Retina (tissue), 1 donor: ENCODE measurements at places on chromosomes 13 and 19.
A peak's percentile ranks its signal among the peaks of the same experiment; 100 is the strongest.

DNA sequence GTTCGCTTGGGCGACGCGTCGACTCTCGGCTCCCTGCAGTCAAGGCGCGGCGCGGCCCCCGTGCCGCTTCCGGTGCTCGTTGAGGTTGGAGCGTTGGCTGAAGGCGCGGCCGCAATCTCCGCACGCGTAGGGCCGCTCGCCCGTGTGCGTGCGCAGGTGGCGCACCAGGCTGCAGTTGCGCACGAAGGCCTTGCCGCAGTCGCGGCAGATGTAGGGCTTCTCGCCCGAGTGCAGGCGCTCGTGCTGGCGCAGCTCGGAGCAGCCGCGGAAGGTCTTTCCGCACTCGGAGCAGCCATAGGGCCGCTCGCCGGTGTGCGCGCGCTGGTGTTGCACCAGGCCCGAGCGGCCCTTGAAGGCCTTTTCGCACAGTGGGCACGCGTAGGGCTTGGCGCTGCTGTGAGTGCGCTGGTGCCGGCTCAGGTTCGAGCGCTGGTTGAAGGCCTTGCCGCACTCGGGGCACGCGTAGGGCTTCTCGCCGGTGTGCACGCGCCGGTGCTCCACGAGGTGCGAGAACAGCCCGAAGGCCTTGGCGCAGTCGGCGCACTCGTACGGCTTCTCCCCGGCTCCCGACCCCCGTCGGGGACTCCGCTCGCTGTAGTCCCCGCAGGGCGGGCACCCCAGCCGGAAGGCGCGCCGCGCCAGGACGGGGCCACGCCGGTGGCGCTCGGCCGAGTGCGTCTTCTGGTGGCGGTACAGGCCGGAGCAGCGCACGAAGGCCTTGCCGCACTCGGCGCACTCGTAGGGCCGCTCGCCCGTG, 5.3 kb upstream of the ZNF497 start:
- no peak for DNase-seq

GRCh38 chr19:42327381-42327780, 1.9 kb downstream of the MEGF8 start:
- DNase-seq = no peak

GRCh38 chr19:33621811-33622504, at the start of gene CHST8:
TSS of gene CHST8 (plus strand) at chr19:33621953. CDS start at chr19:33689262, 67,309 bp downstream.
- DNase-seq = peak; percentile 84

GRCh38 chr19:29530540-29531457, 5.0 kb downstream of the VSTM2B start:
- DNase-seq = no peak

- no peak for DNase-seq
These were observed 12.5 kb downstream of the CAPN12 start for GRCh38 chr19:38731654-38732301.

- no peak for DNase-seq
These were observed 29.7 kb downstream of the BTBD2 start for GRCh38 chr19:1985588-1986356.

DNA sequence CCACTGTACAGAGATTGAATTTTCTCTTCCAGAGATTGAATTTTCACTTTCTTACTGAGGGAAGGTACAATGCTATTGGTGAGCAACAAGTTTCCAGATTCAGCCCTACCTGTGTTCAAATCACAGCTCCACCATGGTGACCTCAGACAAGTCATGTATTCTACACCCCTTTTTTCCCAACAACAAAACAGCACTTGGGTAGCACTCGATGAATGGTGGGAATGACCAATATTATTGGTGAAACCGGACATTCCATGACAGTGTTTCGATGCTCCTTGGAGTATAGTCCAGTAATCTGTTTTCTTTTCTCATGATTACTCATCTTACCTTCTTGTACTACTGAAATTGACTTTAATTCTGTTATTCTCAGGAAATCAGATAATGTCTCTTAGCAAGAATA, 266.2 kb upstream of the SOX21 start:
- DNase-seq = no peak

GRCh38 chr13:104701591-104701990, 1635.4 kb upstream of the SLC10A2 start:
- no peak for DNase-seq

- DNase-seq = peak; percentile 85
These were observed 6.0 kb upstream of the PRR19 start for GRCh38 chr19:42295831-42296525.

DNA sequence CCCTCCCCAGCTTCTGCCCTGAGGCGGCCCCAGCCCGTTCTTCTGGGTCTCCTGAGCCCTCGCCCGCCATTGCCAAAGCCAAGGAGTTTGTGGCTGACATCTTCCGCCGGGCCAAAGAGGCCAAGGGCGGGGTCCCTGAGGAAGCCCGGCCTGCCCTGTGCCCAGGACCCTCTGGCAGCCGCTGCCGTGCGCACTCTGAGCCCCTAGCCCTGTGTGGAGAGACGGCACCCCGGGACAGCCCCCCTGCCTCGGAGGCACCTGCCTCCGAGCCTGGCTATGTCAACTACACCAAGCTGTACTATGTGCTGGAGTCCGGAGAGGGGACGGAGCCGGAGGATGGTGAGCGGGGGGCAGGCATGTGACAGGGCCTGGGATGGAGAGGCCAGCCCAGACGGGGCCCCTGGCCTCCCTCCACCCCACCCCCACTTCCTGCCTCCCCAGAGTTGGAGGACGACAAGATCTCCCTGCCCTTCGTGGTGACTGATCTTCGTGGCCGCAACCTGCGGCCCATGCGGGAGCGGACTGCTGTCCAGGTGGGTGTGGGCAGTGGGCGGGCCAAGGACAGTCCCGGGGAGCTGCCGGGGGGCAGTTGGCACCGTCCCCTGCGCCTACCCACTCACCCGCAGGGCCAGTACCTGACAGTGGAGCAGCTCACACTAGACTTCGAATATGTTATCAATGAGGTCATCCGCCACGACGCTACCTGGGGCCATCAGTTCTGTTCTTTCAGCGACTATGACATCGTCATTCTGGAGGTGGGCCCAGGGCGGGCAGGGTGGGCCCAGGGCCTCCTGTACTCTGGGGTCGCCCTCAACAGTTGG, 7.0 kb downstream of the DCAF15 start:
- DNase-seq = no peak

- DNase-seq = no peak
These were observed 15.0 kb downstream of the MLLT1 start for GRCh38 chr19:6264803-6265202.

DNA sequence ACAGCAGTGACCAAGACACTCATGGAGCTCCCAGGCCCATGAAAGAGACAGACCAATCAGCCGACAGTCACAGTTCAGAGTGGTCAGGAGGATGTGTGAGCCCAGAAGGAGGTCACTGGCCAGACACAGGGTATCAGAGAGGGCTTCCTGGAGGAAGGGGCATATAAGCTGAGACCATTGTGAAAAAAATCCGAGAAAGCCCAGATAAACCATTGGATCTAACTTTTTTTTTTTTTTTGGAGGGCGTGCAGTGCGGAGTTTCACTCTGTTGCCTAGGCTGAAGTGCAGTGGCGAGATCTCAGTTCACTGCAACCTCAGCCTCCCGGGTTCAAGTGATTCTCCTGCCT, 4.2 kb downstream of the ITPKC start:
- no peak for DNase-seq

DNA sequence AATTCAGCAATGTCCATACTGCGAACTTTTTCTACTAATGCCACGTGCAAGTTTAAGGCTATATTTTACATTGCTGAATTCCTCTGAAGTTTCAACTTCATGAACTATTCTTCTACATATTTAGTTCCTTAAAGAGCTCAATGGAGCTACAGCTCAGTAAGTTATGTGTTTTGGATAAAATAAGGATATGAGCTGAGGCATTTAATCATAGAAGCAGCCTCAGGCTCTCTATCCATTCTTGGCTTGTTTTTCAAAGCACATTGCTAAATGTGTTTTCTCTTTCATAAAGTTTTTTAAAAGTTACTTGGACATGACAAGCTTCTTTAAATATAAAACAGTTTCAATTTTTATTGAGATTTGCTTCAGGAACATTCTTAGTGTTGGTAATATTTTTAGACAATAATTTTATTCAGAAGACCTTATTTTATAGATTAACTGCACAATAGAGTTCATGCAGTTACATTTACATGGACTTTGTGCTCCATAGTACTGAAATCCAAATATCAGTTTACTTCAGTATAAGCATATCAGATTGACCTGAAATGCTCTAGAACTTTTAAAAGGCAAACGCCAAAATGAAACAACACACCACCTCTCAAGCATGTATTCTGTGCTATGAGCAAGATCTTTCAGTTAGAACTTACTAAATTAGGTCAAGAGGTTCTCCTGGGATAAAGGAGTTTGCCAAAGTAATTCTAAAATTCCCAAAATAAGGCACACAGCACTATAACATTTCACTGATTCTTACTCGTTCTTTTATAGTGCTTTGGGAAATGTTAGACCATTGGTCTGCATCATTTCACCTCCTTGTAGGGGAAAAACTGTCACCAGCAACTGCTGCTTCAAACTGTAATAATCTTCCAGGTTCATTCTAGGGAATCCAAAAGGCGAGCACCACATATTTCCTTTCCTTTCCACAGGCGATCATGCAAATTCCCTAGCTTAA, 275.5 kb downstream of the ENOX1 start:
- no peak for DNase-seq

DNA sequence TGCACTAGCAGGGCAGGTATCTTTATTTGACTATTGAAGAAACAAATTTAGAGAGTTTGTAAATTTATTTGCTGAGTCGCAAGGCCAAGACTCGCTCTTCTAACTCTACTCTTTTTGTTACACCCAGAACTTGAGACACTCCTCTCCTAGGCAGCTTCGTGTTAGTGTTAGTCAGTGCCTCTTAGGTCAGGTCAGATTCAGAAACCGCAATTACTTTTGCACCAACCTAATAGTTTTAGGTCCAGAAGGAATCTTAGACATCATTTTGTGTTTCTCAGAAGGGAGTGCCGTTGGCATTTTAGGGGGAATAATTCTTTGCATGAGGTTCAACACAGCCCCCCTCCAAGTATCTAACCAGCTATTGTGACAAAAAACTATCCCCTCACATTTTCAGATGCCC, 8.8 kb downstream of the GPR180 start:
- no peak for DNase-seq

DNA sequence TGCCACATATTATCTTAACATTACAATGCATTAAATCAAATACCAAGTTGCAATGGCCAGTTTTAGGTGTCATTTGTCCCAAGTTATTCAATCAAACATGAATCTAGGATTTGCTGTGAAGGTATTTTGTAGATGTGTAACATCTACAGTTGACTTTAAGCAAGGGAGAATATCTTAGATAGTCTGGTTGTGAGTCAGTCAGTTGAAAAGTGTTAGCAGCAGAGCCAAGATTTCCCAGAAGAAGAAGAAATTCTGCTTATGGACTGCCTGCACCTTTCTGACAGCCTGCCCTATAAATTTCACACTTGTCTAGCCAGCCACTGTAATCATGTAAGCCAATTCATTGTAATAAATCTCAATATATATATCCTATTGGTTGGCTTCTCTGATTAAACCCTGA, 41.3 kb upstream of the INTS6 start:
- no peak for DNase-seq

- DNase-seq = no peak
These were observed 293.7 kb downstream of the PCDH17 start for GRCh38 chr13:57925250-57925649.

GRCh38 chr19:5048091-5048726, 79.3 kb downstream of the KDM4B start:
- peak; percentile 97 for DNase-seq

DNA sequence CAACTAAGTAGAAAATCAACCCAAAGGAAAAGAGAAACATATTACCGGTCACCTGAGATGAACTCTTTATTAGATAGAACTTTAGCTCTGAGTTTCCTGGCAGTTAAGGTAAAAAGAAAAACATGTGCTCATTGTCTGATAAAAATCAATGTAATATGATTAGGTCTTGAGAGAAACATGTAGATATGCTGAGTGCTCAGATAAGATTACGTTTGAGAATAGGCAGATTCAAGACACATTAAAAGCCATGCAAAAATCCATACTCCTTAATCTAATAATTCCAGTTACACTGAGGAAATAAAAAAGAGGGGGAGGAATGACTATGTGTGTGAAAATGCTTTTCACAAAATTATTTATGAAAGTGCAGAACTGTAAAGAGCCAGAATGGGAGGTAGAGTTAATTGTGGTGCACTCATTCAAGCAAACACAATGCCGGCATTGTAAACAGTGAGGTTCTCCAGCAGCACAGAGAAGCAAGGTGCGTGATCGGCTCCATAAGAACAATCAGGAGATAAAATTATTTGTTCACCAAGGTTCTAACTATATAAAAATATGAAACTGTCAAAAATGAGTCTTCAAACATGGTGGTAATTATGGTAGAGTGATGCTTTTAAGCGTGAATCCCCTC, 88.8 kb downstream of the MBNL2 start:
- no peak for DNase-seq

DNA sequence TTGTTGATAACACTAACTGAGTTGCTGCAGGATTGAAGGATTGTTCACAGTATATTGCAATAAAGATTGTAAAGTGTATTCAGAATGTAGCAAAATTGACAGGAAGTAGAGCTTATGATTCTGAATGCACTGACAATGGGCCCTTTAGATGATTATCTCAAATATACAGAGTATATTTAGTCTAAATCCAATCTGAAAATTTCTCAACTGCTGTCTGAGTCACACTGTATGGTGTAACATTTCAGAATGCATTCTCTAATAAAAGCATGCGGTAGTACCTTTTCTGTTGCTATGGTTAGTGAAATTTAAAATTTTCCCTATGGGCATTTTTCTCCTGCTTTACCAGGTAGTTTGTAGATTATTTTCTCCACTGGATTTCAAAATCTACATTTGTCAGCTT, 365.2 kb downstream of the PCDH17 start:
- no peak for DNase-seq

- no peak for DNase-seq
These were observed 23.5 kb downstream of the ENOX1 start for GRCh38 chr13:43763143-43763759.

GRCh38 chr19:38367041-38367440, 7.3 kb upstream of the PSMD8 start:
- DNase-seq = no peak

DNA sequence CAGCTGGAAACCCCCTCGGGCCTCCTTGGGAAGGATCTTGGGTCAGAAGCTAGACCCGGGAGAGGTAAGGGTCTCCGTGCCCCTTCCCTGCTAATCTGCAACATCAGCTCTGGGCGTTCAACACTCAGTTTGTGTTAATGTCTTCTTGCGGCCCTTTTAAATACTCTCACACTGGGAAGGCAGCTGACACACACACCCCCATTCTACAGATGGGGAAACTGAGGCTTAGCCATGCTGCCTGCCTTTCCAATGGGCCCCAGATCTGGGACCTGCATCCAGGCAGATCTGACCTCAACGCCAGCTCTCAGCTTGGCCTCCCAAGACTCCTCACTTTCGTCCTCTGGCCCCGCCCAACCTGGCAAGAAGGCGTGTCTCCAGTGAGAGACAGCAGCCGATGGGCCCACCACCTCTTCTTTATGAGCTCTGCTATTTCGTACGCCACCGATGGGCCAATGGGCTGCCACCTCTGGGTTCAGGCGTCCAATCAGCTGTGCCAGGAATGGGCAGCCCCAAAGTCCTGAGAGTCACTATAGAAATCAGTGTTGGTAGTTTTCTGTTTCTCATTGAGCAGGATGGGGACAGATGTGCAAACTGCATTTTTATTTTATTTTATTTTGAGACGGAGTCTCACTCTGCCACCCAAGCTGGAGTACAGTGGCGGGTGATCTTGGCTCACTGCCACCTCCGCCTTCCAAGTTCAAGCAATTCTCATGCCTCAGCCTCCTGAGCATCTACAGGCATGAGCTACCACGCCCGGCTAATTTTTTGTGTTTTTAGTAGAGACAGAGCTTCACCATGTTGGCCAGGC, 43.8 kb downstream of the DNM2 start:
- no peak for DNase-seq
